ENCODE measurements at places on chromosomes 11 and 22.

DNA sequence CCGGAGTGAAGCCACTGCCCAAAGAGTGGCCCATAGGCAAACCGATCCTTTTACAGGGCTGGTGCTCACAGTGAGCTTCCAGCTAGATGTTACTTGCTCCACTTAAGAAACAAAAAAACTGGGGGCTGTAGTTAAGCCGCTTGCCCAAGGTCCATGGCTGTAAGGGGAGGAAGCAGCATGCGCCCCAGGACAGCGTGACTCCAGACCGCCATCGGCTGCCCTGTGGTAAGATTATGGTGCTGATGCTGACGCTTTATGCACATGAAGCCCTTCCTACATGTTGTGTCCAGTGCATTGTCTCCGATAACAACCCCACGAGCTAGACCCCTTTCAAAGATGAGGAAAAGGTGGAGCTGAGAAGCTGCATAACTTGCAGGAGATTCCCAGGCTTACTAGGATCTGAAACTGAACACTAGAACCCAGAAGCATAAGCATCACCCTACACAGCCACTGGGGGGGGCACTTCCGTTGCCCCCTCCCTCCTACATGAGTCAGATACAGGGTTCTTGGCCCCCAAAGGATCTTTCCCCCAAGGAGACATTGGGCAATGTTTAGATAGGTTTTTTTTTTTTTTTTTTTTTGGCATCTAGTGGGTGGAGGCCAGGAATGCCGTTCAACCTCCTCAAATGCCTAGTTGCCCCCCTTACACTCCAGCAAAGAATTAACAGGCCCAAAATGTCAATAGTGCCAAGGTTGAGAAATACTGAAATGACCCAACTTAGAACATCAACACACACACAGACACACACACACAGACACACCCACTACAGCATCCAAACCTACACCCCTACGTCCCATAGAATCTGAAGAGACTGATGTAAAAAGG lies 53.9 kb downstream of the MN1 start:
- DNase-seq = no peak

DNA sequence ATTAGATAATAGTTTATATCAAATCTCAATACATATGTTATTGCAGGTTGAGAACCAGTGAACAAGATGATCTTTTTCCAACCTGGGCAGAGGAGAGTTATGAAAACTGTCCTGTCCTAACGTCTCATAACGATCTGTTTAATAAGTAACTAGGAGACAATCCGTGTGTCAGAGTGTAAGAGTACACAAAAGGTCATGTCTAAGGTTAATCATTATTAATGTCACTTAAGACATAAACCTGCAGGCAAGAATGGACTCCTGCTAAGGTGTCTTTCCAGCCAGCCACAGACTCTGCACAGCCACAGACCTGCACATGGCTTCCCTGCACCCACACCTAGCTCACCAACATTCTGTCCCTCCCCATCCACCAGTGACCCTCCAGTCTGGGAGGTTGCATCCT lies 10.1 kb downstream of the SLC5A4 start:
- DNase-seq = no peak

DNA sequence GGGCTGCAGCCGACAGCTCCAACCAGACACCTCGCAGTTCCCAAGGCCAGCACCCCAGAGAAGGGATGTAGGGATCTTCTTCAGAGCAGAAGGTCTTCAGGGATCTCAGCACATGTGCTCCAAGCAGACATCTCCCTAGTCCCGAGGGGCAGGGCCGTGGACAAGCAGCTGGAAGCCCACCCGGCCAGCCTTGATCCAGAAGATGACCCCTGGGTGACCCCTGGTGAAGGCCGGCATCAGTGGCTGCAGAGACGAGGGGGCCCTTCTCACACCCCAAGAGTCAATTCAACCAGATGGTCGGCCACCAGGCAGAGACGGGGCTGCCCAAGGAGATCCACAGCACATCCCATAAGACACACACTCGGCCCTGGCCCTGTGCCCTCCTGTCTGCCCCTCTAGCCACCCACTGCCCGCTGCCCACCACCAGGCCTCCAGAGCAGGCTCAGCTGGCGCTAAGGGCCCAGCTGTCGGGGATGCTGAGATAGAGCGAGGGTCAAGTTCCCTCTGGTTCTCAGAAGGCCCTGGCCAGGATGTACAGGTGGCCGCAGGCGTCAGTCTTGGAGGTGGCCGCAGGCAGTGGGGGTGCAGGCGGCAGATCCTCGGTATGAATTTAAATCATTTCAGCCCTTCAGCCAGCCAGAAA lies 168.3 kb downstream of the BRD1 start:
- DNase-seq = peak; percentile 24

- no peak for DNase-seq
Observed at GRCh38 chr11:116101902-116102301, 597.7 kb upstream of the CADM1 start.

DNA sequence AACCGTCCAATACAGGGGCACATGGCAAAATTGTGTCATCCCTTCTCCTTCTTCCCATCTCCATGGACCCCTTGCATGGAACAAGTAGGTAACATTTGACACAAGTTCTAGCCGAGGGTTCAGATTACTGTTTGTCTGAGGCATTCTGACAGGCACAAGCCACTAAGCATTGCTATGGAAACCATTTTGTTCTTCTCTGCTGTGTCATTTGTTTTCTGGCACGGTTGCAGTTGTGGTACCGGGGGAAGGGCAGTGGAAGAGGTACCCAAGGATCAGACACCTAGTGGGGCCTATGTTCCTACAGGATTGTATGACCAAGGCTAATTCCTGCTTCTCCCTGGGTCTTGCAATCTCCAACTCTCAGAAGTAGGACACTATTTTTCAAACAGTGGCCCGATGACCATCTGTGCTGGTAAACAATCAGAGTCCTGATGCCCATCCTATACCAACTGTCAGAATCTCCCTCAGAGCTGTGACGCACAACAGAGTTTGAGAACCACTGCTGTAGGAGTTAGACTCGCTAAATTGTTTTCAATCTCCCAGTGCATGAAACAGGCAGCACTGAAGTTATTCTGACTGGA lies 69.3 kb downstream of the KCNC1 start:
- no peak for DNase-seq

GRCh38 chr11:45928535-45929215 lies 6.2 kb downstream of the LARGE2 start:
- no peak for DNase-seq

DNA sequence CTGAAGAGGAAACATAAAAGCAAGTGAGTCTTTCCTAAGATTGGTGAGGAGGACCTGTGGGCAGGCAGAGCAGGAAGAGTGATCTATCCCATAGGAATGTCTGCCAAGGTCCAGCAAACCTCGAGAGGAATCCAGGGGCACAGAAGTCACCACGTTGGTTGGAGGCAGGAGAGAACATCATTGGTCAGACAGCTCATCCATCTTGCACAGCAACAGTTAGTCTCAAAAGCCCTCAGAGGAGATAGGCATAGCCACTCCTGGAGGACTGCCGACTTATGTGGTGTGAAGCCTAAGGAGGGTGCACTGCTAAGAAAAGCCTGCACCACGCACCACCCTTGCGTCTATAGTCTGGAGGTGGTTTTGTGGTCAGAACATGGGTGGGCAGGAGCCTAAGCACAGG lies 109.1 kb downstream of the RASSF10 start:
- DNase-seq = no peak

DNA sequence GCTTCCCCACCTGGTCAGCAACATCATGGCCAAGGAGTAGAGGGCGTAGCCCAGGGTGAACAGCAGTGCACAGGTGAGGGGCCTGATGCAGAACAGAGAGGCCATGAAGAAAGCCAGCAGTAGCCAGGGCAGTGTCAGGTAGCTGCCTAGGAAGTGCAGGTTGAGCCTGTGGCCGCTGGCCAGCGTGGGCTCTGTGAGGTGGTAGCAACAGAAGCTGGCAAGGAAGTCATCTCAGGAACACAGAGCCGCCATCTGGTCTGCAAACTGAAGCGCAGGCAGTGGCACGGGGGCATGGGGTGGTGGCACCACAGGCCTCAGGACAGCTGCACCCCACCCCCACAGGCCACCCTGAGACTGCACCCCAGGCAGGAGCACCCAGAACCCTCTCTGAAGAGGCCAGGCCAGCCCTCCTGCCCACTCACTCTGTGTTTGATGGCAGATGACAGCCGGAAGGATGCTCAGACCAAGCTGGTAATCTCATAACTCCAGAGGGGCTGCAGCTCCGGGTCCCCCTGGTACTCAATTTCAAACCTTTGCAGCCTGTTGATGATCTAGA lies 95.3 kb downstream of the MED15 start:
- DNase-seq = no peak

- DNase-seq = peak; percentile 56
Observed at GRCh38 chr11:11396301-11397035, 43.4 kb upstream of the CSNK2A3 start.

Data from tongue (tissue), 3 donors.